ENCODE measurements at places on chromosomes 3 and 15.

DNA sequence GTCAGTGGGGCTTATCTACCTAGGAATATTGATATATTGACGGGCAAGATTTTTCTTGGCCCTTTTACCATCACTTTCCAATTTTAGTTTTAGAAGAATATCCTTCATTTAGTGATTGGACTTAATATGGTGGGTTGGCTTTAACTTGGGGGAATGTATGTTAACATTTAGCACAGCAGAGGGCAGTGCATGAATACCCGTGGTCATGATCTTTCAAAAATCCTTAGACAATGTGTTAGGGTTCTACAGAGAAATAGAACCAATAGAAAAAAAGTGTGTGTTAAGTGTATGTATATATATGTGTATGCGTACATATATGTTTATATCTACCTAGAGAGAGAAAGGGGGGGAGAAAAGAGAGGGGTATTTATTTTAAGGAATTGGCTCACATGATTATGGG lies 36.9 kb downstream of the GPR171 start:
- no peak for DNase-seq

GRCh38 chr3:71581457-71582035 lies 2.0 kb downstream of the FOXP1 start:
- DNase-seq, result no peak

DNA sequence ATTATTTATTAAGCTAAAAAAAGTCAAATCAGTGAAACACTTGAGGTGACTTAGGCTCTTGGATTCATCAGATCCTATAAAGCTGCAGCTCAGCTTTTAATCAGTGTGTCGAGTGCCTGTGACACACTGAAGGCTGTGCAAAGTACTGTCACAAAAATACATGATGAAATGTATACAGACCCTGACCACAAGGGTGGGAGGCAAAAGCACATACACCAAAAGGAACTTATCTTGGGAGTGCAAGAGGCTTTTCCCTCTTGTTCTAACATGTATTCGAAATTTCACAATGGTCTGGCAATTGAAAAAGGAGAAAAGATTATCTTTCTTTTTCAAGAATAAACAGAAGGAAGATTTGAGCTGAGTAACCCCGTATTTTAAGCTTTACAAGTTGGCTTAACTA lies 35.9 kb downstream of the VGLL4 start:
- no peak for DNase-seq

GRCh38 chr3:198112031-198112430 lies 152.0 kb downstream of the LMLN start:
- no peak for DNase-seq

DNA sequence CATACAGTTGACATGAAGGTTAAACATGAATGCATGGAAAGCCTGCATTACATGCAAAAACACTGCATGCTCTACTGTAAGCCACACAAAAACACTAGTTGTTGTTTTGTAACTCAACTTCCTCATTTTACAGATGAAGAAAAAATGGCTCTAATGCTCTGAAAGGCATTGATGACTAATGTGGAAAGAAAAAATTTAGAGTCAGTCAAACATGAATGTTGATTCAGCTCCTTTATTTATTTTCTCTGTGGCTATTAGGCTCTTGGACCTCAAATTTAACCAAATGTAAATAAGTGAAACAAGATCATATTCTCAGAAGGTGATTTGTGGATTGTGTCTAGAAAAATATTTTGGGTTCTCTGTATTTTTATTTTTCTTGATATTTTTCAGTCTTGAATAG lies 336.7 kb upstream of the ZNF717 start:
- DNase-seq, result no peak

DNA sequence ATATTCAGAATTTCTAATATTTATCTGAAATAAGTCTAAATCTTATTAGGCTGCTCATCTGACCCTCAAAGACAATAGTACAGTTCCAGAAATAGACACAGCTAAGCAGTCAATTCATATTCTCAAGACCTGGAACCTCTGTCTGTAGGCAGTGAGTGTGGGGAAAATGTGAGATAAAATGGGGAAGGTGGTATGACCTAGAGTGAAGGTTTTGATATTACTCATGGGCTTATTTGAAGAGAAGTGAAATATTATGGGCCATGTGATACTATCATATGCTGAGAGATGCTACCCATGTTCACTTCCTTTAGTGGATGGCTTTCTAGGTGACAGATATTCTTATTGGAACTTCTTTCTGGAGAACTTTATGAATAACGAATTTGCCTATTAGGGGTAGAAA lies 33.5 kb downstream of the TGFBR2 start:
- no peak for DNase-seq

- DNase-seq, result no peak
Measured at GRCh38 chr3:23867838-23868237, 49.0 kb downstream of the NKIRAS1 start.

DNA sequence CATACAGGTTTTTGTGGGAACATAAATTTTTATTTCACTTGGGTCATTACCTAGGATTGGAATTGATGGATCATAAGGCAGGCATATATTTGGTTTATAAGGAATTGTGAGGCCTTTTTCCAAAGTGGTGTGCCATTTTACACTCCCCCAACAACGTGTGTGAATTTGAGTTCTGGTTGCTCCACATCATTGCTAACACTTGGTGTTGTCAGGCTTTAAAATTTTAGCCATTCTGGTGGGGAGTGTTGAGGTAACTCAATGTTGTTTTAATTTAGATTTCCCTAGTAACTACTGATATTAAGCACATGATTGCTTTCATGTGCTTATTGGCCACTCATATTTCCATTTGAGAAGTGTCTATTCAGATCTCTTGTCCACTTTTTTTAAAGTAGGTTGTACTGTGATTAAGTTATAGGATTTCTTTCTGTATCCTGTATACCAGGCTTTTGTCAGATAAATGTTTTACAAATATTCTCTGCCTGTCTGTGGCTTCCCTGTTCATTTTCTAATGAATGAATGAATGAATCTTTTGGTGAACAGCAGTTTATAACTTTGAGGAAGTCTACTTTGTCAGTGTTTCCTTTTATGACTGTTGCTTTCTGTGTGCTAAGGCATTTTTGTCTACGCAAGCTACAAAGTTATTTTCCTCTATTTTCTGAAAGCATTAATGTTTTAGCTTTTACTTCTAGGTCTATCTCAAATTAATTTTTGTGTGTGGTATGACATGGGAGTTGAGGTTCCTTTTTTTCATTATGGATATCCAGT lies 17.9 kb upstream of the NR2C2 start:
- no peak for DNase-seq

DNA sequence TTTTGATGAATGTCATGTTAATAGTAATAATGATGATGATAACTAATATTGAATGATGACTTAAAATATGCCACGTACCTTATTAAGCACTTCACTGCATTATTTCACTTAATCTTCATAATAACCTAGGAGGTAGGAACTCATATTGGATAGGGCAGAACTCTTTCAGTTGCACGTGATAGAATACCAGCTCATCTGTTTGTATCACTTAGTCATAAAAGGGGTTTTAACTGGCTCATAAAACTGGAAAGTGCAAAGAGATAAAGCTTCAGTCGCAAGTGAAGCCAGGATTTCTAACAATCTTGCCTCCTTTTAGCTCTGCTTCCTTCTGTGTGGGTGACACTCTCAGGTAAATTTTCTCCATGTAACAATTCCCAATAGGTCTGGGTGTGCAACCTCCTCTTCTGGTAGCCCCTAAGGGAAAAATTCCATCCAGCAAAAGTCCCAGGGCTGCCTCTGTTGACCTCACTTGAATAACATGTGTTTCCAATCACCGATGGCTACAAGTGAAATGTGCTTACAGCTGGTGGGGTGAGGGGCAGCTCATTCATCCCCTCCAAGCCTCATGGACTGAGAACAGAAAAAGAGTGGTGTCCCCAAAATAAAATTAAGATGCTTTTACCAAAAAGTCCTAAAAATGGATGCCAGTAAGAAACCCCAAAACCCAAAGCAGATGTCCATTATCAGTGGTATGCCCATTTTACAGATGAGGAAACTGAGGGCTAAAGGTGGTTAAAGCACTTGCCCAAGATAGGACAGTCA lies 9.3 kb downstream of the GXYLT2 start:
- no peak for DNase-seq

DNA sequence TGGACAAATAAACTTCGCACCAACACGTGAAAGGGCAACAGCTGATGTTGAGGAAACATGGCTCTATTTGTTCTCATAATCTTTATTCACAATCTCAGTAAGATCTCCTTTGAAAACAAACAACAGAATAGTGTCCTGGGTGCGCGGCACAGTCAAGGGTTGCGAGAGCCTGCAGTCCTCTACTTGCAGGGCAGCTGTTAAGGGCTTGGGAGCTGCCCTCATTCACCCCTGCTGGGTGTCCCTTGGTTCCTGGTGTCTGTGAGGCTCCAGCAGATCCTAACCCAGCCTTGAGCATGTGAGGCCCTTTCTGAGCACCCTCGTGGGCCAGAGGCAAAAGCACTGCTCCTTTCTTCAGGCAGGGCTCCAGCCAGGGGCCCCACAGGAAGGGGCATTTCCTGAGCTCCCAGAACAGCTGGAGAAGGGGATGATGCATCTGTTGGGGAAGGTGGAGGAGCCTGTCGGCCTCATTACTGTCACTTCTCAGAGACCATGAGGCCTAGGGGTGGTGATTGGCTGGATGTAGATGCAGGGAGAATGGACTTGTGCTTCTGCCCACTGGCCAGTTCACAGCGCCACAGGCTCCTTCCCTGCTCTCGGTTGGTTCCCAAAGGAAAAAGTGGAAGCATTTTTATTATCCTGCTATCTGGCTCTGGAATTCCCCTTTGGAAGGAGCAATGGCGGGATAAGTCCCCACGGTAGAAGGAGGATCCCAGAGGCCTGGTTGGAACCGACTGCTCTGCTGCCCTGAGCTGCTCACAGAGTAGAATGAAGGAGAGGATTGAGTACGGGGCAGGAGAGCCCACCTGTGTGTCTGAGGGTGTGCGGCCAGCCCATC lies 51.9 kb upstream of the KLF13 start:
- DNase-seq, result no peak

GRCh38 chr3:43905157-43905556 lies 214.4 kb downstream of the ABHD5 start:
- DNase-seq, result no peak

- no peak for DNase-seq
Measured at GRCh38 chr3:64361962-64362735, 136.9 kb upstream of the PRICKLE2 start.

DNA sequence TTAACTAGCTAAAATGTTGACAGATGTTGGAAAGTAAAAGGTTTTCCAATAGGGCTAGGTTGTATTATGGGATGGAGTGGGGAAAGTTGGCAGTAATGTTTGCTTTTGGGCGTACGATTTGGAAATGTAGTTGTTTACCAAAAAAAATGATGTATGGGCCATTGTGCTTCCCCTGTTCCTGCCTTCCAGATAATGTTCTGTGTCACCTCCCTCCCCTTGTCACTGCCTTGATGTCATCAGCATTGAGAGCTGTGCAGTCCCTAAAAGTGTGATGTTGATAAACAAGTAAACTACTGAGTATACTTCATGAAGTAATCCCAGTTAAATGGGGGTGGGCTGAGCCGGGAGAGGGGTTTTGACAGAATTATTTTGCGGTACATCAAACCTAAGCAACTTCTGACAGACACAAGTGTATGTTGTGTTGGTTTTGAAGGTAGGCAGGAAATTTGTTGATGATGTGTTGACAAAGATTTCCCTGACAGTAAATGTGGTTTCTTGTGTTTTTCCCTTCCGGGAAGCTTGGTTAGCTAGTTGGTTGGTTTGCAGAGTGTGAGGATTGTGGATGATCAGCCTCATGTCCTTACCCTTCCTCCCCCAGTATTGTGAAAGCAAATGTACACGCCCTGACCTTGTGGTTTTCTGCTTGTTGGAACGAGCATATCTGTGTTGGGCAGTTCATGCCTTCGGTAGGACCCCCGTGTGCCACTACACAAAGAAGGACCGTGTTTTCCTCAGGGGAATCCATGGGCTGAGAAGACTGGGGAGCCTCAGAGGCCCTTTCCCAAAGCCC lies 87.3 kb downstream of the PGPEP1L start:
- no peak for DNase-seq
